ENCODE measurements at places on chromosomes 2 and 18.

DNA sequence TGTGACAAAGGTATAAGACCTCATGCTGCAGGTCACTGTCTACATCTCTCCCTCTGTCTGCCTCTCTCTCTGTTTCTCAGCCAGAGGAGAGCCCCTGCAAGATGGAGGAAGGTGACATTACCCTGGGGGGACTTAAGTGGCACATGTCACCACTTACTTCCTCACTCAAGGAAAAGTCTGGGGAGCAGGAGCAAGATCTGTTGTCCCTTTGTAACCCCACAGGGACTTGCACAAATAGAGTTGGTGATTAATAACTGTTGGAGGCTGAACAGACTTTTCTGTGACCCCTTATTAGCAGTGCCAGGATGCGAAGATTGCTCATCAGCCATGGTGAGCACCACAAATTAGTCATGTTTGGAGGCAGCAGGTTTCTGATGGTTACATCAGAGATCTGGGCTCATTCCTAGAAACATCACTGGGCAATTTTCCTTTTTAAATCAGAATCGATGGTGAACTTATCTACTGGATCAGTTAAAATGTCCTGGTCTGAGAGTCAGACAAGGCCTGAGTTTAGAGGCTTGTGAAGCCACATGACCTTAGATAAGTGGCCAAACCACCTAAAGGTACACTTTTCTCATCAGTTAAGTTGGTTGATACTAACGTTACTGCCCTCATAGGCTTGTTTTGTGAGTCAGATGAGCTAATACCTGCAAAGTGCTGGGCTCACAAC lies 81.2 kb upstream of the LTBP1 start:
- no peak for ATAC-seq

DNA sequence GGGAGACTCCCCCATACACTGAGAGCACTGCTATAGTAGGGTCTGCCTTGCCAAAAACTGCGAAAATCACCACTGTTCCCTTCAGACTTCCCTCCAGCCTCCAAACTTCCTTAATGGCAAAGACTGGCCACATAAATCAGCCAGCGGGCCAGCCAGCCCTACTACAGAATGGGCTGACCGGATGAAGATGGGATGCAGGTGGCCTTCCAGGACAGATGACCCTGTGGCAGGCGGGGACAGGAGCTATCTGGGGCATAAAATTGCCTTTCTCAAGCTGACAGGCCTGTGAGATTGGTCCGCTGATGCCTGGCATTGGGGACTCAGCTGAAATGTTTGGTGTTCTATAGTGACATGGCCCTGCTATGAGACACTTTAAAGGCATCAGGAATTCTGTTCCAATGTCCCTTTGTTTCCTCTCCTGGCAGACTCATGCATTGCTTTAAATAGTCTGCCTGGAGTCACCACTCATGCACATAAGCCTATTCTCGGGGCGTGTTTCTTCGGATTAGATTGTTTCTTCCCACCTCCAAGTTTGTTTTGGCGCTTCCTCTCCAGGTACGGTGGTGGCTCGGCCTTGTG lies 135.9 kb downstream of the ALPK2 start:
- no peak for ATAC-seq

GRCh38 chr18:59961070-59961469 lies 61.3 kb downstream of the PMAIP1 start:
- no peak for ATAC-seq

- ATAC-seq = no peak
These were observed 17.9 kb upstream of the ALPI start for GRCh38 chr2:232438091-232438490.

DNA sequence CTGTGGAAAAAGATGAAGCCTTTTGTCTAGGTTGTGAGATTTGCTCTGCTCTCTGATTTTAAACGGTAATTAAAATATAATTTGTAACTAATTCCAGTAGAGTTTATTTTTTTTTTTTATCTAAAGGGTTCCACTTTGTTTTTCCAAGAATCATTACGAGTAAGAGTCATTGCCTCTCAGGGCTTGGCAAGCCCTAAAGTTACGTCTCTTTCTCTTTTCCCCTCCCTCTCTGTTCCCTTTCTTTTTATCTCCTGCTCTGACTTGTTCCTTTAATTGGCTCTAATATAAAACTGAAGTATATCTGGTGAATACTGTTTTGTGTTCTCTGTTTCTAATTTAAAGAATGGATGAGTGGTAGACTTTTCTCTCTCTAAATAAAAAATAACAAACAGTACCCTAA lies 75.8 kb downstream of the CALCRL start:
- ATAC-seq = no peak
